Activated CD8-positive, alpha-beta T cell treated with anti-CD3 and anti-CD28 coated beads for 36 hours (primary cell): ENCODE measurements at places on chromosomes 3 and 15. TPM values are rescaled to one million over a fixed set of nuclear protein-coding genes. Genes with fewer than 3 reads are reported as not detected.

The SLC22A14 gene
- total RNA-seq, result not detected

The GOLGA6L4 gene
- total RNA-seq, result 1.0 TPM

The ANKRD63 gene
- not detected for total RNA-seq

The ASB14 gene
- total RNA-seq, result not detected

The CD96 gene
- total RNA-seq, result 147 TPM

The A4GNT gene
- total RNA-seq, result not detected

The MST1R gene
- total RNA-seq, result 1.1 TPM

The FANCD2OS gene
- total RNA-seq, result not detected

DNA sequence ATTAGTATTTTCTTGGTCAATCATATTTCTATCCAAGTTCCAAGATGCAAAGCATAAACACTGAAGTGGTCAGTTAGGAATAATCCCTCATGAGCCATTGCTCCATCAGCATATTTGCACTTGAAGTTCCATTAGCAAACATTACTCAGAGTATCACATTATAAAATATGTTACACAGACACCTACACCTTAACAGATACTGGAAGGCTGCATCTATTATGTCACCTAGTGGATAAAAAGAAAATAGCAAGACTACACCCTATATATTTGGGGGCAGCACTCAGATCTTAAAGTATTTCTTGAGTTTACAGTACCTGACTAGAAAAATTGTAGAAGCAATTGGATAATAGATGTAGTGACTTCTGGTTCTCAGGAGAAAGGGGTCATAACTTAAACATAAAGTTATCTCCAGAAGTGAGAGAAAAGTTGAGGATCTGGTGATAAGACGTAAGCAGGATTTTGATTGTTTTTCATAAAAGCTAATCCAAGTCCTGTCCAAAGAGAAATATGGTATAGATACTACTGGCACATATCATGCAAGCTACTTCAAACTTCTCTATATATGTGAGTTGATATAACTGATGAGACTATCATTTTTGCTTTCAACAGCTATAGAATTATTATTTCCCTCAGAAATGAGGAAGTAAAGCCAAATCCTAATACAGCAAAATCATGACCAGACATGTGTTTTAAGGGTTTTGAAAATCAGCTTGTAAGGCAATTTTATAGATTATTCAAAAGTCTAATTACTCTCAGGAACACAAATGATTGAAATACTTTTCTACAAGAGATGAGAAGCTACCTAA is 422.2 kb downstream of the GBE1 start:
- no peak for DNase-seq

DNA sequence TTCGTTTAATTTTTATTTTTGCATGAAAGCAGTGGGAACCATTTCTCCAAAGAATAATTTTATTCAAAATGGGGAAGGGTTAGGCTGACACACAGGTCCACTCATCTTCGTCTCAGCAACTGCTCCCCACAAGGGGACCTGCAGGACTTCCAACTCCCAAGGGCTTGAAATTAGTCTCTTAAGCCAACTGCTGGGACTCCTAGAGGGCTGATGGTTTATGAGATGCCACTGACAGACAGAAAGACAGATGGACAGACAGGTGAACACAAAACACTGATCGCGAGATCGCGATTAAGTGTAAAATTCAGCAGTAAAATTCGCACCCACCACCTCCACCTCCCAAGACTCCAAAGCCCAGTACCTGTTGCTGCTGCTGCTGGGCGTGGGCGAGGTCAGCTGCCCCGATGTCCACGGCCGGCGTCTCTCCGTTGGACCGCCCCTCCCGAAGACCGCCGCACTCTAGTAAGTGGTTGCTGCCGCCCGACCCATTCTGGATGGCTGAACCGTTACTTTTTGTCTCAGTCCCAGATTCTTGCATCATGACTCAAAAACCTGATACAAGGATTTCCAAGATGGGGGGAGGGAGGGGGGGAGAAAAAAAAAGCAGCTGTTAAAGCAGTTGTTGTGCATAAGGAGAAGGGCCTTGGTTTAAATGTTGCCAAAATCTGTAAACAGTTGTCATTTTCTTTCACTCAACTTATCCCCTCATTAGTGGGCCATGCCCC is 385.5 kb downstream of the FOXP1 start:
- DNase-seq, result no peak

GRCh38 chr3:150495563-150496168 is 50.6 kb downstream of the SERP1 start:
- DNase-seq, result no peak

GRCh38 chr3:126287536-126288241 is 69.5 kb downstream of the KLF15 start:
- DNase-seq, result no peak

DNA sequence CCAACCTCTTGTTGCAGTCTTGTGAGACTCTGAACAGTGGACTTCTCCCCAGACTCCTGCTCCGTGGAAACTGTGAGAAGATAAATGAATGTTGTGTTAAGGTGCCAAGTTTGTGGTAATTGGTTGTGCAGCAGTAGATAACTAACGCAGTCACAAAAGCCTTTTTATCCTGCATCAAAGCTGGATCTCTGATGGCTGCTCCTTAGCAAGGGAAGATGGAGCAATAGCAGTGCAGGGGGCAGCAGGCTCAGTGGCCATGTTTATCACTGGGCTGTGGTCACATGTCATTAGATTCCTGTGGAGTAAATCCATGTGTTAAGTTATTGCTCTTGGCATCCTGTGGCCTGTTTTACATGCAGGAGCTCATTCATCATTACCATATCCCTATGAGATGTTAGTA is 13.5 kb downstream of the CMTM7 start:
- no peak for DNase-seq

- no peak for DNase-seq
Observed at GRCh38 chr15:94509259-94509658, 277.9 kb downstream of the MCTP2 start.

- DNase-seq, result no peak
Observed at GRCh38 chr3:108345492-108346205, 49.3 kb downstream of the HHLA2 start.

DNA sequence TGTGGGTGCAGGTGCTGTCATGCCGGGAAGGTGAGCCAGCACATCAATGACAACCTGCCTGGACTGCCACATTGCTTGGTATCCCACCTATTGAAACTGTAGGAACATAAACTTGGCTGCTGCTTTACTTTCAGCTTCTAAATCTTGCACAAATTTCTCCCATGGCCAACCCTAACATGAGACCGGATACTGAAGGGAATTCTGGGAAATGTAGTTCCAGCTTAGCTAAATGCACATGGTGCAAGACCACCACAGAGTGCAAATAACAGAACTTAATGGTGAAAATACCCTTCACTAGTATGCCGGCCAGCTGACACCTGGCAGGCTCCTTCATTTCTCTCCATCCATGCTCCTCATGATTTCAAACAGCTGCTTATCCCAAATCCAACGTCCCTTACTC is 247.4 kb downstream of the ARRDC4 start:
- no peak for DNase-seq

GRCh38 chr15:25875566-25875965 is 12.4 kb upstream of the ATP10A start:
- DNase-seq, result no peak

DNA sequence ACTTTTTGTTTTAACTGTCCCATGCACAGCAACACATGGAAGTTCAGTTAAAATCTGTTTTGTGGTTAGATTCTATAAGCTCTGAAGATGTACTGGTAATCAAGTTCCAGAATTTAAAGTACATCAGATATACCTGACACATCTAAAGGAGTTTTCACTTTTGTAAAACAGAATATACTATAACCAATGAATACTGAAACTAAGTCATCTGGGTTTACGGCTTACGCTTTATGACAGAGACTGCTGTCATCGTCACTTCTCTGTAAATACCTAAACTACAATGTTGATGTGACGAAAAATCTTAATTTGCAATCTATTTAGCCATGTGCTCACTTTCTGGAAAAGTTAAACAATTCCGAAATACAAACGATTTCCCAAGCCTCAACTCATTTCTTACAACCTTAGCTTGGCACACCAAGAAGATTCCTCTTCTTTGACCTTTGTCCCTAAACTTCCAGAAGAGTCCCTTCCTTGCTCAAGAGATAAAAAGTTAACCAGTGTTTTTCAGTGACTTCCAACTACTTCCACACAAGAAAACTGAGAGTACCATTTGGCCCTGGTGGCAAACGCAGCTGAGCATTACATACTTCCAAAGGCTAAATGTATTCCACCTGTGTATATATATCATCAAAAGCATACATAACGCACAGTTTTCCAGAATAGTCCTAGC is 56.8 kb upstream of the NEK10 start:
- no peak for DNase-seq

DNA sequence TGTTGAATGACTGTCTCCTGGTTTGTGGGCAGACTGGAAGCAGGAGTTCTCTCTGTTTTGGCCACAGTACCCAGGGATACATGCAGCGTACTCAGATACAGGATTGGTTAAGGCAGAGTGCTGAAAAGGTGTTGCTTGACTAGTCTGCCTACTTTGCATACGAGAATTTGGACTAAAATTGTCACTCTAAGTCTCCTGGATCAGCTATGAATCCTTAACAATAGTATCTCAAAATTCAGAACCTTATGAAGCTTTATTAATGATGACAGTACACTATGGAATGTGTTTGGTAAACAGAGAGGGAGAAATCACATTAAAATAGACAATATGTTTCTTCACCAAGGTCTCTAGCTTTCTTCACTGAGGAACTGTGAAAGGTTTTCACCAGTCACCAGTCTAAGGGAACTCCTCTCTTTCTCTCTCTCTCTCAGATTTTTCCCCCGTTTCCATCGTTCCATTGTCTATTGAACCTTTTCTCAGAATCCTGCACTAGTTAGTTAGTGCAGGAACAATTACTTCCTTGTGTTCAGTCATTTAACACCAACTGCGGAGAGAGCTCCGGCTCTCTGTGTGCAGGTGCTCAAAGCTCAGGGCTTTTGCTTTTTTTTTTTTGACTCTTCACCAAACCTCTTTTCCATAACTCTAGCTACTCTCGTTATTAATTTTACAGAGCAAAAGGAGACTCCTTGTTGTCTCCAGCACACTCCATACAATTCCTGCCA is 85.9 kb upstream of the FNDC3B start:
- DNase-seq, result no peak

DNA sequence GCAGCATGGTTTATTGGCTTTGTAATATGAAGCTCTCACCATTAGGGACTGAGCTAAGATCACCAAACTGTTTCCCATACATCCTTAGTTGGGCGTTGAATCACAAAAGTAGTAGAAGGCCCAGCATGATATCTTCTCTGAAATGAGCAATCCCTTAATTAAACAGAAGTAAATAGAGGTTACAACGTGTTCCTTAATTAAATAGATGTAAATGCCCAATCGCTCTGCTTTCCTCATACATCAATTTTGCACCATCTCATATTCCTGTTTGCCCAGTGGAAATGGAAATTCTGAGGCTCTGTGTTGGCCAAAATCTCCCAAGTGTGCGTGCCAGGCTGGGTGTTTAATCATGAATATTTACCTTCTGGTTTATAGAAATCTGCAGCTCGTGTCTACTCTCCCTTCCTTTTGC is 107.4 kb upstream of the FOXB1 start:
- DNase-seq, result no peak

GRCh38 chr3:60504827-60505457 is 746.3 kb downstream of the FHIT start:
- no peak for DNase-seq

- no peak for DNase-seq
Observed at GRCh38 chr3:12993517-12994356, 79.5 kb downstream of the IQSEC1 start.

DNA sequence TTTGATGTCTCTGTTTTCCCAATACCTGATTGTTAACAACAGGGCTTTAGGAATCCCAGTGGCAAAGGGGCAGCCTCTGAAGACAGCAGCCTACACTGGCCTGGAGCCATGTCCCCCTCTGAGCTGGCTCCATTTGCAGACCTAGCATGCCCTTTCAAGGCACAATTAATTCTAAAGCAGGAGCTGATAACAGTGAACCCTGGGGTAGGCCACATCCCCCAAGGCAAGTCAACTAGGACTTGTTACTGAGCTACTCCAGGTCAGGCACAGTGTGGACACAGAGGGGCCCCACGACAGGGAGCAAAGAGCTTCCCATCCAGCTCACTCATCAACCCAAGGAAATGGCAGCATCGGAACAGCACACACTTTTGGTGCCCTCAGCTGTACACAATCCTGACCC is 51.9 kb downstream of the SPSB4 start:
- DNase-seq, result no peak

DNA sequence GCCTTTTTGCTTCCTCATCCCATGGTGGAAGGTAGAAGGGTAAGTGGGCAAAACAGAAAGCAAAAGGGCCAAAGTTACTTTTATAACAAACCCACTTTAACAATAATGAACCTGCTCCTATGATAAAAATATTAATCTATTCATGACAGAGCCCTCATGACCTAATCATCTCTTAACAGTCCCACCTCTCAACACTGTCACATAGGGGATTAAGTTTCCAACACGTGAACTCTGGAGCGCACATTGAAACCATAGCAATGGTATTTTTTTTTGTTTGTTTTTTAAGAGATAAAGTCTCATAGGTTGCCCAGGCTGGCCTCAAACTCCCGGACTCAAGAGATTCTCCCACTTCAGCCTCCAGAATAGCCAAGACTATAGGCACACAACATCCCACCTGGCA is 30.7 kb downstream of the KATNBL1 start:
- DNase-seq, result no peak

- DNase-seq, result no peak
Observed at GRCh38 chr15:80076321-80077318, 17.1 kb downstream of the ZFAND6 start.

DNA sequence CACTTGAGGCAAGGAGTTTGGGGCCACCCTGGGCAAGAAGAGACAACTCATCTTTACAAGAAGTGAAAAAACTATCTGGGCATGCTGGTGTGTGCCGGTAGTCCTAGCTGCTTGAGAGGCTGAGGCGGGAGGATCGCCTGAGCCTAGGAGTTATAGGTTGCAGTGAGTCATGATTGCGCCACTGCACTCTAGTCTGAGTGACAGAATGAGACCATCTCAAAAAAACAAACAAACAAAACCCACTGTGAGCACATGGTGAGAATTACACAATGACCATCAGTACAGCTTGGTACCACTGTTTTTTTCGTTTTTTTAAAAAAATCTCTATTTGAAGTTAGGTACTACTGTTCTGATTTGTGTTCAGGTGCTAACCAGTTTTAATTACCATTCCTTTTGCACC is 13.6 kb downstream of the VPS39 start:
- DNase-seq, result peak; percentile 16

- no peak for DNase-seq
Observed at GRCh38 chr15:78358102-78358870, 18.1 kb downstream of the CRABP1 start.

DNA sequence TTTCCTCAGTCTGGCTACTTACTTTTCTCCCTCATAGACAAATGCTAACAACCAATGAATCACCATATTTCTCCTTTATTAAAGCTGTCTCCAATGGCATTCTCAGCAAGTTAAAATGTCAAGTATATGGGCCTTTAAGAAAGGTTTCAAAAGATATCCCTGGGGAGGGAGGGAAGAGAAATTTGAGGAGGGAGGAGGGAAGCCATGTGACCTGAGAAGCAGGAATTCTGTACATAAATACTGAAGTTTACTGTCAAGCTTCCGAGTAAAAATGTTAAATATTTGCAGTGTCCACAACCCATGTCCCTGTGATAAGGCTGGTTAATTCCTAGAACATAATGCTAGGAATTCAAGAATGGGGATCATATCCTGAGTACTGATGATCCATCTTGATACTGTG is 175.9 kb downstream of the CNTN4 start:
- DNase-seq, result no peak

GRCh38 chr3:61877359-61878138 is 316.2 kb downstream of the PTPRG start:
- DNase-seq, result no peak
